ENCODE measurements at places on chromosomes 3 and 15. TPM values are rescaled to one million over a fixed set of nuclear protein-coding genes. Genes with fewer than 3 reads are reported as not detected.

AP3S2 gene
- 59.2 TPM for total RNA-seq

HTR3D gene
- total RNA-seq = not detected

ZNF660 gene
- total RNA-seq = 2.6 TPM

SOX14 gene
- not detected for total RNA-seq

PSMD2 gene
- 627 TPM for total RNA-seq
